Thoracic aorta (tissue), 2 donors: ENCODE measurements at places on chromosomes 12 and 14. TPM values are rescaled to one million over a fixed set of nuclear protein-coding genes. Genes with fewer than 3 reads are reported as not detected.

DNA sequence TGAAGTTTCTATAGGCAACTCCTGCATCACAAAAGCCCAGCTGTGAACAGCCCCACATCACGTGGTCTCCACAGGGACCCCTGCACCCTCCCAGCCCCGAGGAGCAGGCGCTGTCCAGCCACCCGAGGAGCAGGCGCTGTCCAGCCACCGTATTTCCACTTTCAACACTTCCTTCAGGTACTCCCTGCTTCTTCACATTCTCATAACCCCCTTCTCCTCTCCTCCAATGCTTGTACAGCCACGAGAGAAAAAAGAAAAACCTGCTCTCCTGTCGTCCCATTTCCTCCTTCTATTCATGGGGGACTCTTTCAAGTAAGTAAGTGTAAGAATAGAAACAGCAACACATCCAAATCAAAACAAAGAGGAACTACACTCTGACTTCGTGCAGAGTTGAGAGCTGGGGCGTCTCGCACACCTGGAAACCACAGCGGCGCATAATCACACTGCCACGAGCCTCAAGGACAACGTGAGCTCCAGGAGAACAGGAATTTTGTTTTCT lies 11.9 kb downstream of the CDC42BPB start:
- DNase-seq = no peak

RIMBP2 gene
- total RNA-seq = 0.92 TPM

DNA sequence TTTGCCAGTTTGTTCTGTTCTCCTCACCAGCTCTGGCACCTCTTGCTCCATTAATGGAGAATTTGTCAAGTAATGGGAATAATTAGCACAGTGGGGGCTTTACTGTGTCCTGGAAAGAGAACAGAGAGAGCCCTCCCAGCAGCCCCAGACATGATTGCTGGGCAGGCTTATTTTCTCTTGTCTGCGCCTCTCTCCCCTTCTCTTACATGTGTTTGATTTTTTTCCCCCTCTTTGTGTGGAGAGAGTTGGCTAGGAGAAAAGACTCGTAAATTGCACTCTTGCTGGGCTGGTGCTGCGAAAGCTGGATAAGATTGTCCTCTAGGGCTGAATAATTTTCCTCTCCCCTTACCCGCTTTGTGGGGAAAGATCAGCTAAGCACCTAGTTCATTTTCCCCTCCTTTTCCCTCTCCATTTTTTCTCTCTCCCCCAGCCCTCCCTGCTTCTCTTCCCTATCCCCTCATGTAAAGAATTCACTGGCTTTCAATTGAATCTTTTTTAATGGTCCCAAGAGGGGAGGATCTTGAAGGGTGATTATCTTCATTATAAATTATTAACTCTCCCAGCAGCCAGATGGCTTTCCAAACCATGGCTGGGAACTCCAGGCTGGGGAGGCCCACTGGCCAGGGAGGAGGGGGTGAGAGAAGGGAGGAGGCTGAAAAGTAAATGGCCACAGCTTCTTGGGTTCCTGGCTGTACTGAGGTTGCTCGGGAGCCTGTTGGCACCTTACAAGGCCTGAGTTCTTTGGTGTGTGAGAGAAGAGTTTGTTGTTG lies 62.2 kb downstream of the NRXN3 start:
- no peak for DNase-seq

A2ML1 gene
- total RNA-seq = not detected

DNA sequence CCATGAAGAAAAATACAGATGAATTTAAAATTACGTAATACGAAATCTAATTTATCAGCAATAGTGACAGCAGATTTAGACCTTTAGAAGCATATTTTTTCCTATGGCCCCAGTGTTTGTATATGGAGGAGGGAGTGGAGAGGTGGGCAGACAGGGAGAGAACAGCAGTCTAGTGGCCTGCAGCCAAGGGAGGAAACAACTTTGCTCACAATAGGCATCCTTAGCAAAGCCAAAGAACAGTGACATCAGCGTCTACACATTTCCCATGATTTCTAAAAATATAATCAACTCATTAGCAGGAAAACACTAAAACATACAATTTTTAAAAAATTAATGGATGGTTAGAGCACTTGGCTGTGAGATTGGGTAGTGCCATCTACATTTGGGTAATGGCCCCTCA lies 622.6 kb upstream of the ATP2B1 start:
- DNase-seq = no peak

DNA sequence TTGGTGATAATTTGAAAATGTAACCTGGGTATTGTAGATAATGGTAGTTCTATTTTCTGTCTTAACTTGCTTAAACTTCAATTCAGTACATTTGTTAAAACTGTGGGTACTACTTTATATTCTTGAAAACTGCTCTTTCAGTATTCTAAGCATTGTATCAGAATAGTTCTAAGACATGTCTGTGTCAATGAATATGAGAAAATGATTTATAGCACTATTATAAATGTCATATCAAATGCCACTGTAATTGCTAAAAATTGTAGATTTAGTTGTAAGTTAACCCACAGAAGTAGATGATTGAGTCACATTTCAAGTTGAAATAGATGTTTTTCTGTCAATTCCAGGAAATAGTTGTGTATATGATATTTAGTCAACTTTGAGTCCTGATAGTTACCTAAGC lies 2.4 kb downstream of the NAA30 start:
- DNase-seq = no peak

GRCh38 chr12:52426034-52426433 lies 8.1 kb downstream of the KRT75 start:
- no peak for DNase-seq

GRCh38 chr12:18706798-18707197 lies 31.0 kb downstream of the PLCZ1 start:
- no peak for DNase-seq

DNA sequence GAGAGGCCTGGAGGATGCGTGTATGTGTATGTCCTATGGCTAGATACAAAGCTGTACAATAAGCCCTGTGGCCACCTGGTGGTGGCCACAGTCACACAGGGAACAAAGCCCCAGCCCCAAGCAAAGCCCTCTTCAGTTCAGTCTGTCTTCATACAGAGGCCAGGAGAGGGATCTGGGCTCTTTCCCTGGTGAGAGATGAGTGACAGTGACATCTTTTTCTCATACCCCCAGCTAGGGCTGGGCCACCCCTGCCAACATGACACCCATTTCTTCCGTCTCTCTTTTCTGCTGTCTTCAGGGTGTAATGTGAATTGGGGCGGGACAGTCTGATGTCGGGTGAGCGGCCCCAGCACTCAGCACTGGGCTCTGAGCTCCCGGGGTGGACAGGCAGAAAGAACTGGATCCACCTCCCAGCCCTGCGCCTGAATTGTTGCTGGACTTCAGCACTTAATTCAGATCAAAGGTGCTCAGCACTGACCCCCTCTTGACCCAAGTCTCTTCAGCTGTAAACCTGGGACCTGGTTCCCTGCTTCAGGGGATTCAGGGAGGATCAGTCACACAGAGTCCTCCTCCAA lies 59.8 kb downstream of the SERPINA3 start:
- no peak for DNase-seq

ADGRD1 gene
- total RNA-seq = 21.3 TPM

FAM177A1 gene
- total RNA-seq = 73.8 TPM

- DNase-seq = no peak
These were observed 39.8 kb downstream of the PRIMA1 start for GRCh38 chr14:93748208-93749075.

DNA sequence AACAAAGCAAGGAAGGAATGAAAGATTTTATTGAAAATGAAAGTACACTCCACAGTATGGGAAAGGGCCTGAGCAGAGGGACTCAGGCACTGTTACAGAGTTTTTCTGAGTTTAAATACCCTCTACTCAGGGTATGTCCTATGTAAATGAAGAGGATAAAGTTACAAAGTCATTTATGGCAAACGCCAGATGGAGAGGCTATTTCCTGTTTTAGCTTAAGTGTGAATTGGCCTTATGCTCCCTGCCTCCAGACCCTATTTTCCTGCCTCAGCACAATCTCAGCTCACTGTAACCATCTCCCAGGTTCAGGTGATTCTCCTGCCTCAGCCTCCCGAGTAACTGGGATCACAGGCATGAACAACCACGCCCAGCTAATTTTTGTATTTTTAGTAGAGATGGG lies 6.8 kb upstream of the PHC1 start:
- no peak for DNase-seq

PRIMA1 gene
- total RNA-seq = 2.3 TPM

TMEM119 gene
- total RNA-seq = 4.1 TPM

GRCh38 chr12:93819050-93819491 lies 141.9 kb downstream of the CRADD start:
- DNase-seq = no peak

DNA sequence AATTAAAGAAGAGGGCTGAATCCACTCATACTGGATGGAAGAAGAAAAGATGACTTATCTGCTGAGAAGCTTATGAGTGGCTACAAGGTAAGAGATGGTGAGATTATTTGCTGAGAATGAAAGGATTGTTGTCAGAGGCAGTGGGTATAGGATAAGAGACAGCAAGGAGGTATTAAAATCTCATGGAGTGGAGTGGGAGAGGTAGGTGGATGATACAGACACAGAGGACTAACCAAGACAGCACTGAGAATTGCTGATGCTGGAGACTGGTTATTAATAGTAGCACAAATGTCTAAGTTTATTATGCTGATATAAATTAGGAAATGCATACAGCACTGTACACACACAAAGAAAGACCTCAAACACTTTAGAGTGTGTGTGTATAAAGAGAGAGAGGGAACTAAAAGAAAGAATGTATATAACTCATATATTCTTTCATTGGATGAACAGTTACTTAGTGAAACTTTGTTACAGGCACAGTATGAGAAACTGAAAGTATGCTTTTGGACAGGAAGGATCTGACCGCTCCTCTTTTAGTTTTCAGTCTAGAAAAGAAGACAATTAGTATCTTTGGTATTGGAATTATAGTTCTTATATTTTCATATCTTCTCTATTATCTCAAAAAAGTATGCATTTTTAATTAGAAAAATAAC lies 543.1 kb downstream of the LRFN5 start:
- DNase-seq = no peak

DNA sequence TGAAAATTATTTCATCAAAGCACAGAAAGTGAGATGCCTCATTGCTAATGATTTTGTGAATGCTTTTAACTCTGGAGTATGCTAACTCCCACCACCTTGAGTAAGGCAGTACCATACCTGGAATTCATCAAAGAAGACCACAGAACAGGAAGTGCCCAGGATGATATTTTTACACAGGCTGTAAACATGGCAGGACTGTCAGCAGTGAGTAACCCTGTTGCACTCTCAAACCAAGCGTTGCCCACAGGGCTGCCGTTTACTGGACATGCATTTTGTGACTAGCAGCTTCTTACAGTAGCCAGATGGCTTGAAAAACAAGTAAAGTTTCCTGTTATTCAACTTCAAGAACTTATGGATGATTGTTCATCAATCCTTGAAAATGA lies 42.4 kb downstream of the RALGAPA1 start:
- DNase-seq = no peak

GRCh38 chr12:88931598-88931997 lies 351.3 kb upstream of the KITLG start:
- DNase-seq = no peak

- no peak for DNase-seq
These were observed 38.3 kb downstream of the SLC6A15 start for GRCh38 chr12:84874125-84874824.

- DNase-seq = no peak
These were observed 4.5 kb downstream of the PGF start for GRCh38 chr14:74950795-74951442.

FOXN4 gene
- total RNA-seq = not detected

MYG1 gene
- 23.4 TPM for total RNA-seq

DNA sequence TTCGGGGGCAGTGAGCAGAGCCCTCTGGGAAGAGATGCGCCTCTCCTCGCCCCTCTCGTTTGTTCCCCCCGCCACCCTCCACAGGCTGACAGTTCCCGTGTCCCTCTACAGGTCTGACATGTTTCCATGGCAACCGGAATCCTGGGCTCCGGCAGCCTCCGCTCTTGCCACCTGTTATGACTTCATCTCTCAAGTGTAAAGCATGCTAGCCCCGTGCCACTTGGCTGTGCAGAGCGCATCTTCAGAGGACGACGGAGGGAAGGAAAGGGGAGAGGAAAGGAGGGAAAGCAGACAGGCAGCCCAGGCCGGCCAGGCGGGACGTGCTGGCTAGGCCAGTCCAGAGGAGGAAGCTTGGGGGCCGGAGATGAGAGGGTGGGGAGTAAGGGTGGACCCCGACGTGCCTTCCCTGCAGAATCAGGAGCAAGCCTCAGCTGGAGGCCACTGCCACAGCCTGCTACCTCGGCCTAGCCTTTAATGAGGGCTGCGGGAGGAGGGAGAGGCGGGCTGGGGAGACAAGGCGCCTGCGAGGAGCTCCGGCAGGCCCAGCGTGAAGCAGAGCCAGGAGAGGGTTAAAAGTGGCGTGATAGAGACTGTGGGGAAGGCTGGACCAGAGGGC lies 214.3 kb downstream of the DPF3 start:
- no peak for DNase-seq

DNA sequence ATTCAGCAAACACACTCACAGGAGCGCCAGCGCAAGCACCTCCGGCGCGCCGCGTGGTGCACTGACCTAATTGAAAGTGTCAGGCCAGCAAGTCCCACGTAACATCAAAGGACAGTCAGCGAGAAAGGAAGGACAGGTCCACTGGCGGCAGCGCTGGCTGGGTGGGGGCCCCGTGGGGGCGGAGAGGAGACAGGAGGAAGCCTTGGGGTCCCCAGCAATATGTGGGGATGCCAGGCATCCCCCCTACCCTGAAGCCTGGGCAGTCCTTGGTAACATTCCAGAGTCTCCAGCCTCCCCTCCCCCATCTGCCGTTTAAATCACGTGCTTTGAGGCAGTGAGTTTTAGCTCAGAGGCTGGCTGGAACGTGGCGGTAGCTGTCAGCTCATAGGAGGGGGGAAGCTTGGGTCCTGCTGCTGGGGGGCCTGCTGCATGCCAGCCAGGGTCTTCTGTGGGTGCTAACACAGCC lies 159.2 kb downstream of the CALM1 start:
- DNase-seq = no peak

GRCh38 chr14:95300697-95301526 lies 18.8 kb downstream of the CLMN start:
- no peak for DNase-seq

DNA sequence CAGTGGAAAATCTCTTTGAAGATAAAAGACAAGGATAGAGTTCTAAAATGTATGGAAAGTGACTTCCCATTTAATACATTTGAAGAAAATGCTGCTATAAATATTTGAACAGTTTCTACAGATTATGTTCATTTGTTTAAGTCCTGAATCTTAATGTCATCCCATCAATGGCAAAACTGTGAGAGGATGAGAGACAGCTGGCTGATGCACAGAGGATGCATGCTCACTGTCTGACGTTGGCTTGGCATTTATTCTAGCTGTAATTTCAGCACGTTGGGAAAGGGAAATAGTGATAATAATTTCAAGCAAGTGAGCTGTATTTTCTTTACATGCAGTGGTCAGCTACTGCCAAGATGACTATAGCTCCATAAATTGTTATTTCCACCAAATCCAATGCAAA lies 40.5 kb downstream of the PPFIA2 start:
- DNase-seq = no peak

- no peak for DNase-seq
These were observed 206.0 kb downstream of the ADGRD1 start for GRCh38 chr12:131159660-131160059.

GRCh38 chr12:645563-646071 lies 17.6 kb downstream of the NINJ2 start:
- DNase-seq = no peak

CYP27B1 gene
- total RNA-seq = 2.2 TPM

ADAM21 gene
- not detected for total RNA-seq

- no peak for DNase-seq
These were observed 48.8 kb downstream of the NINJ2 start for GRCh38 chr12:614411-614970.
